ENCODE measurements at places on chromosomes 13 and 19. TPM values are rescaled to one million over a fixed set of nuclear protein-coding genes. Genes with fewer than 3 reads are reported as not detected.
A peak's percentile ranks its signal among the peaks of the same experiment; 100 is the strongest.

The CEACAM4 gene
- total RNA-seq, result not detected

DNA sequence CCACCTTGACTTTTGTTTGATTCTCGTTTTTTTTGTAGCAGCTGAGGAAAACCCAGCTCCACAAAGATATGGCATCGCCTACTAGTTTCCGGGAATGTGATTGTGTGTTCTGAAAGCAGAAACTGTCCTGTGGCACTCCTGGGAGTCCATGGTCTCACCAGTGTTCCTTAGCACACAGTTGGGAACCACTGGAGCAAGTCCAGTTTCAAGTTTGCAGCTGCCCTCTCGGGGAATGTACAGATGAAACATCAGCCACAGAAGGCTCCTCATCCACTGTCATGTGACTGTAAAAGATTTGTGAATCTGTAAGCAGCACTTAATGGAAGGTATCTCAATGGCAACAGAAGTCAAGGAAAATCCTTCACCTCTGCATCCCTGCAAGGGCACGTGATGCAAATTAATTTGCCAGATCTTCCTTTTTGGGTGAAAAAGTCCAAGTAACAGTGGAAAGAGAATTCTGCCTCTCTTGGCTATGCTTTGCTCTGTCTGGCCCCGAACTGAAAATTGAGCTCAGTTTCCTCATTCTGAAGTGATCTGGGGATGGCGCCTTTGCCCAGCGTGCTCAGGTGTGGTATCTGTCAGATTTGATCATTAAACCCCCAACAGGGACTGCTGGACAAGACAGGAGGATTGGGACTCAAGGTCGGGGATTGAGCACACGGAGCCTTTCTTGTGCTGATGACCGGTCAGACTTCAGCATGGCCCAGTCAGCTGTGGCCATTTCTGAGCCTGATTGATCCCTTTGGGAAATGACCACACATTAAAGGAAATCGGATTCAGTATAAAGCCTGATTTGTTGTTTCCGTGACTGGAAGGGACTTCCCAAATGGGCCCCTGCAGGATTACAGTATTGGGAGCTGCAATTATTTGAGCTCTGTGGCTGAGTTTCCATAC is 58.8 kb downstream of the ING1 start:
- DNase-seq, result no peak

DNA sequence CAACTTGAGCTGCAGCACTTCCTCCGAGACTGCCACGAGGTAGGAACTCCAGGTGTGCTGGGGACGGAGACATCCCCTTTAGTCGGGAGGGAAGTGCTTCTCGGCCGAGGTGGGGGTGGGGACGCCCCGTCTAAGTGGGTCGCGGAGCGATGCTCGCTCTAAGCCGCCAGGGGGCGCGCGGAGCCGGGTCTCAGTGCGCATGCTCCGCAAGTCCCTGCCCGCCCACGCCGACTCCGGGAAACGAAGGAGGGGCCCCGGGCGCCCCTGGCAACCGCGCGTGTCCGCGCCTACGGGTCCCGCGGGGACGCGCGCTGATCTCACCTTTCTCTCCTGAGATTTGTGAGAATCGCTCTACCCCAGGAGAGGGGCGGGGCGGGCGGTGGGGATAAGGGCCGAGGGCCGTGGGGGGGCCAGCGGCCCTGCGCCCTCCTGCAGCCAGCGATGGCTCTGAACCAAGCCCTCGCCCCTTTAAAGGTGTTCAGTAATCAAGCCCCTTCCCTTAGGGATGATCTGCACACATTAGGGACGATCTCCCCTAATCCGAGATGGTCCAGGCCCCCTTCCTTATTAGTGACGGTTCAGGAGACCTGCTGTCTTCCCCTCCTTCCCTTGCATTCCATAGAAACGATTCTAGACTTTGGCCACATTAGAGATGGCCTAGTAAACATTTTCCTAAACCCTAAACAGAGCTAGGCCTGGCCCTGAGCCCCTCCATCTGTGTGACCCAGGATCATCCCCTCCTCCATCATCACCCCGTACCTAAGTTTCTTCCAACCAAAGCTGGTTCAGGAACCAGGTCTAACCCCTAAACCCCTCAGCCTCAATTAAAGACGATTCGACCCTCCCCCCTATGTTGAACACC is 47.3 kb upstream of the SHKBP1 start:
- peak; percentile 97 for DNase-seq

- DNase-seq, result peak; percentile 68
These were observed 1220.5 kb upstream of the SLC10A2 start for GRCh38 chr13:104286566-104287290.

The FXYD3 gene
- not detected for total RNA-seq

The ABHD13 gene
- 5.1 TPM for total RNA-seq

The DPF1 gene
- 3.3 TPM for total RNA-seq

The CACNA1A gene
- 28.9 TPM for total RNA-seq

The MAP3K10 gene
- total RNA-seq, result 30.5 TPM

The FCER2 gene
- total RNA-seq, result not detected

Measured in endodermal cell (in vitro differentiated cells).